ENCODE measurements at places on chromosomes 5 and 9.

- no peak for DNase-seq
Observed at GRCh38 chr5:138077064-138077696, 6.7 kb upstream of the WNT8A start.

DNA sequence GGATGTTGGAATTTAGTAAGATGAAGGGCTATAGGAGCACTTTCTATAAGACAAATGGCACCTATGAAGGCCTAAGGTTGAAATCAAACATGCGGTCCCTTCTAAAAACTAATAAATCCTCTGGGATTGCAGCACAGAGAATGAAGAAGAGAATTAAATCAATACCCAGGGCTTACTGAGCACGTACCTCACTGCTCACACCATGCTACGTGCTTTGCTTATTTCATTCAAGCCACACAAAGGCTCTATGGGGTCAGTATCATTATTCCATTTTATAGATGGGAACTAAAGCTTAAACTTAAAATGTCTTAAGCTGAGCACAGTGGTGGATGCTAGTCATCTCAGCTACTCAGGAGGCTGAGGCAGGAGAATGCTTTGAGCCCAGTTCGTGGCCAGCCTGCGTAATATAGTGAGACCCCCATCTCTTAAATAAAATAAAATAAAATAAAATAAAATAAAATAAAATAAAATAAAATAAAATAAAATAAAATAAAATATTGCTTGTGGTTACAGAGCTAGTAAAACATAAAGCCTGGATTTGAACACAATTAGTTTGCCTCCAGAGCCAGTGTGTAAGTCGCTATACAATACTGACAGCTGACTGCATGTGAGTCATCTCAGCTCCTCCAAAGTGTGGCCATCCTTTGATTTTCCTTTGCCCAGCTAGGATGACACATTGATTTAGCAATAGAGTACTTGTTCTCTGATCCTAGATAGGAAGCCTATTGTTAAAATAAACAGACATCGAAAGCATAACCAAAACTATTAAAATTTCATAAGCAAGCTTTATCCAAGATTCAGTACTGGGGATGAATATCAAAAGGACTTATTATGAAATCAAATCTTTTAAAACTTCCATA, 20.9 kb upstream of the DPYSL3 start:
- no peak for DNase-seq

DNA sequence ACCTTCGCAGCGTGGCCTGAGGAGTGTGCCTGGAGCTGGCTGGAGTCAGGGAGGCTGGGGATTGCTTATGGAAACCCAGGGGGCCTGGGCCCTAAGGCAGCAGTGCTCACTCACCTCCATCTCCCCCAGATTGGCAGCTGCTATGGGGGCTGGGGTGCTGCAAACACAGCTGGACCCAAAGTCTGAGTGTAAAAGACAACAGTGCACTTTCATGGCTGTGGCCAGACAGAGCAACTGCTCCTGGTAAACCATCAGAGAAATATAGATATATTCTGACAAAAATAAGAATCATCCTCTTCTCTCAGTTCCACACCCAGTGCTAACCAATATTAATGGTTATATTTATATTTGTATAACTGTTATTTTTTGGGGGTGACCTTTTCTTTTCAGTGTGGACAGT, 123.9 kb downstream of the TENT4A start:
- DNase-seq = no peak

- DNase-seq = no peak
Observed at GRCh38 chr9:86368871-86369521, 14.8 kb upstream of the TUT7 start.

DNA sequence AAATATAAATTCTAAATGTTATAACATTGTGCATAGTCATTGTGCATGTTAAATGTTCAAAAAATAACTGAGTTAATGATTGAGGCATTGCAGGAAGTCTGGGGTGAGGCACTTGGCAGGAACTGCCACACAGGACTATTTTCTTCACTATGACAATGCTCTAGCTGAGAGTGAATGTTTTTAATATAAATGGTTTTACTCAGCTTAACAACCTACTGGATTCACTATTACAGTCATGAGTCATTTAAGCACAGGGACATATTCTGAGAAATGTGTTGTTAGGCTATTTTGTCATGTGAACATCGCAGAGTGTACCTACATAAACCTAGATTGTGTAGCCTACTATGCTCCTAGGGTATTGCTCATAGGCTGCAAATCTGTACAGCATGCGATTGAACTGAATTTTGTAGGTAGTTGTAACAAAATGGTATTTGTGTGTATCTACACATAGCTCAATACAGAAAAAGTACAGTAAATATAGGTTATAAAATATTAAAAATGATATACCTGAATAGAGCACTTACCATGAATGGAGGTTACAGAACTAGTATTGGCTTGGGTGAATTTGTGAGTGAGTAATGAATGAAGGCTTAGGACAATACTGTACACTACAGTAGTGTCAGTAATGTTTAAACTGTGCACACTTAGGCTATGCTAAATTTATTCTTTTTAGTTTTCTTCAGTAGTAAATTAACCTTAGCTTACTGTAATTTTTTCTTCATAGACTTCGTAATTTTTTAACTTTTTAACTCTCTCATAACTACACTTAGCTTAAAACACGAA, 346.1 kb upstream of the PTGER4 start:
- DNase-seq = no peak

- DNase-seq = no peak
Observed at GRCh38 chr5:56567278-56567677, 248.1 kb upstream of the MAP3K1 start.

GRCh38 chr9:99105152-99106043, 485 bp downstream of the TGFBR1 start:
- no peak for DNase-seq

GRCh38 chr5:45796959-45797553, 100.9 kb upstream of the HCN1 start:
- no peak for DNase-seq

- DNase-seq = no peak
Observed at GRCh38 chr9:24899463-24899862, 353.8 kb upstream of the IZUMO3 start.

GRCh38 chr5:1975406-1975715, 92.6 kb upstream of the IRX4 start:
- DNase-seq = no peak
